Bronchial smooth muscle cell (primary cell): ENCODE measurements at places on chromosomes 3 and 15. TPM values are rescaled to one million over a fixed set of nuclear protein-coding genes. Genes with fewer than 3 reads are reported as not detected.

PPP2R3A gene
- total RNA-seq, result 7.8 and 9.6 TPM in 2 replicates

ARRDC4 gene
- 6.3 and 7.7 TPM in 2 replicates for total RNA-seq

CLDN18 gene
- not detected in 2 replicates for total RNA-seq

HIGD2B gene
- total RNA-seq, result under 0.01 TPM in 1 of 2 replicates, not detected in the other

HCLS1 gene
- 0.63 TPM in 1 of 2 replicates, not detected in the other for total RNA-seq

ANKRD34C gene
- total RNA-seq, result not detected in 2 replicates
